ENCODE measurements at places on chromosomes 6 and 20.

DNA sequence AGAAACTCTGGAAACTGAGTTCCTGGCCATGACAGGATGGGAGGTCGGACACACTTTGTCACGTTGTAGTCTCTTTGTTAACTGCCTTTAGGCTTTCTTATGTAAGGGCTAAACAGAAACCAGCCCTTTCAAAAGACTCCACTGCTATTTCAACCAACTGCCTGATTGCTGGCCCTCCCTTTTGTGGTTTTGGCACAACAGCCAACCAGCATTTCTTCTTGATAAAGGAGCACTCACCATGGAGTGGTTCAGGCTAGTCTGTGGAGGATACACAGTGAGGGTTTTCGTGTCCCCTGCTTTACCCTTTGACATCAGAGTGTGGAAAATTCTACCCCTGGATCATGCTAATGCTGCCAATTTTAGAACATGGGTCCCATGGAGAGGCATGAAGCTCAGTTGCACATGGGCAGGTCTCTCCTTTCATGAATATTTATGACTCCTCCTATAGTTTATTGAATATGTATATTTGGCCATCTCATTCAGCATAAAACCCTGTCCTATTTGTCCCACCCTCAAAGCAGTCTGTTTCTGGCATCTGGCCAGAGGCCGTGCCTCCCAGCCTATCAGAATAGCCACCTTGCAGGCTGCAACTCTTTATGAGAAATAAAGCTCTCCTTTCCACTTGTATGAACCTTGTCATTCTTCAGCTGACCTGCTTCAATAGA lies 148.3 kb downstream of the HS3ST5 start:
- no peak for DNase-seq

GRCh38 chr6:40735121-40735520 lies 148.0 kb upstream of the LRFN2 start:
- DNase-seq, result no peak

DNA sequence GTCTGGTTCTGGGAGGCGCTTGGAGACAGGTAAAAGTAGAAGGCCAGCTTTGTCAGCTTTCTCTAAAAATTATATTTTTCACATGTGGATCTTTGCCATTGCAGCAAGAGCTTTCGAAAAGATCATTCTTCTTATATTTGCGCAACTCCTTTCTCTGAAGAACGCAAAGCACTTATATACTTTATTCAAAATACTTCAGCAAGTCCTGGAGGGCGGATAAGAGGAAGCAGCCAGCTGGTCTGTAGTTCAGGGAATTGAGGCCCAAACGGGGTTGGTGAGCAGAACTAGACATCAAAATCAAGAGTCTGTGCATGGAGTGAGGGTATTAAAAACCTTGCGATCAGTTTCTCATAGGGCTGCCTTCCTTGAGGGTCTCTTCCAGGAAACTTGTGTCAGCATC lies 182.3 kb downstream of the DTNBP1 start:
- DNase-seq, result no peak

DNA sequence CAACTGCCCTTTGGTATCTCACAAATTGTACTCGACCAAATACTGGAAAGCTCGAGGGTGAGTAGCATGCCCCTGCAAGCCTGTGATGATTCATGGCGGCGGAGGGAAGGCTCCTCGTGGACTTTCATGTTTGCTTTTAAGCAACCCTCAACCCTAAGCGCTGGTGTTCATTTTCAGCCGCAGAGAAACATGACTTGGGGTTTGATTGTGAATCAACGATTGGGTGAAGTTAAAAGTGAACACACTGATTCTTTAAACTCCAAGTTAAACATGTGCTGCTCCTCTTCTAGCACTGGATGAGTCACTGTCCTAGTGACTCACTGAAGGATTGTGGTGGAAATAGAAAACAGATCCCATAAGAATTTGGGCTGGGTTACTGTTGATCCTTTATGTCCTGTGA lies 8.3 kb downstream of the CD109 start:
- no peak for DNase-seq

DNA sequence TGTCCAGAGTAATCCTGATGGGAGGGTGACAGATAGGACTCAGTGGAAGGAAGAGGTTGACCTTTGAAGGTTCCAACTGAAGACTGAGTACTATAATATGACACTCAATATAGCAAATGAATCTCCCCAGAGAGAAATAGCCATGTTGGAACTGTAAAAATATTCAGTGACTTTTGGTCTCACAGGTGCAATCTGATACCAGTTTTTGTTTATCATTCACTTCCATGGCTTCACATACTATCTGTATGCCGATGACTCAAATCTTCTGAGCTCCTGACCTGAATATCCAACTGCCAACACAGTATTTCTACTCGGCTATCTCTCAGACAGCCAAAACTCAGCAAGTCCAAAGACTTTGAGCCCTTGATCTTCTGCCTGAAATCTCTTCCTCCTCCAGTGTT lies 21.8 kb upstream of the PKHD1 start:
- no peak for DNase-seq

DNA sequence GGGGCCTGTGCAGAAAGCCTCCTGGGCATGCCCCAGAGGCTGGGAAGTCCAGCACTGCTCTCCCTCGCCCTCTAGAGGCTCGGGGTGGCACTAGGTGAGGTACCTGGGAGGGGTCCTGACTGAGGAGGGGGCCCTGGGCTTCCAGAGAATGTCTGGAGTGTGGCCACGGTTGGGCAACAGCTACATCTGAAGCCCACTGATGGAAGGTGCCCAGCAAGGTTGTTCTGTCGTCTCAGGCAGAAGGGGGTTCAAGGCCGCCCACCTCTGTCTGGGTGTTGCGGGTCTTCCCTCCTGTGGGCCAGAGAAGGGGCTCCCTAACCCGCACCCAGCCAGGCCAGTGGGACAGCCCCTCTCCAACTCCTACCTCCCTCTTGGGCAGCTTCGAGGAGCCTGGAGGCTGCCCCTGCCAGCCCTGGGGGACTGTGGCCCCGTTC lies 11.4 kb upstream of the VEGFA start:
- DNase-seq, result no peak

DNA sequence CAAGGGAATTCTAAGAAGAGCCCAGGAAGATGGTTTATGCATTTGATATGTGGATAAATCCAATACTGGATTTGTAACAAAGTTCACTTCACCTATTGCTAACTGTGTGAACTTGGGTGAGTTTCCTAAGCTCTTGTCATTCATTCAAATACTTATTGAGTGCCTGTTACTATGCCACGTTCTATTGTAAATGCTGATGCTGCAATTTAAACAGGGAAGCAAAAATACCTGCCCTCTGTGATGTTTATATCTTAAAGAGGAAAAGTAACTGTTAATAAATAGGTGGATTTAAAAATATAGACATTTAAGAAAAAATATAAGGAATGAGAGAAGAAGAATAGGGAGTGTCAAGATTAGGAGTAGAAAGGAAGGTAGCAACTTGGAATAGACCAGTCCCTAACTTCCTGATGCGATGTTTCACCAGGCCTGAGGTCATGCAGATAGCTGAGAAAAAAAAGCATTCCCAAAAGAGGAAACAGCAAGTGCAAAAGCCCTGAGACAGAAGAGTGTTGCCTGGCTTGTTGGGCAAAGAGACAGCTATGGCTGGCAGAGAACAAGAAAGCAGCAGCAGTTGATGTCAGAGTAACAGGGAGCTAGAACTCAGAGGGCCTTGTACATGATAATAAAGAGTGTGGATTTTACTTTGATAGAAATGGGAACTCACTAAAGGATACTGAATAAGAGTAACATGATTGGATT lies 54.3 kb upstream of the TCF21 start:
- no peak for DNase-seq
